ENCODE measurements at places on chromosomes 4 and X.

DNA sequence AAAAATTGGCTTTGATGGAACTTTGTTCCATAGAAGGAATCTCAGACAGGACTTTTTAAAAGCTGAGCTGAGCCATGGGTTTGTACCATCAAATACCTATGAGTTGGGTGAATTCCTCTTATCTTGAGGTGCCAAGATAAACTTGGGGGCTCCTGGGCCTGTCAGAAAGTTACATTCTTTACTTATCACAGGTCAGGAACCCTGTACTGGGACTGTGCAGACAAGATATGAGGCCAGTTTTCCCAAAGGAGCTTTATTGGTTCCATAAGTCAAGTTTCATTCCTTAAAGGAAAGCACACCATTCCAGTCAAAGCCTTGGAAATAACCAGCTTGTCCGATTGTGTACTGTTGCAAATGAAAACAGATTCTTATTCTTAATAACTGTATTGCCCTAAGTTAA lies 72.4 kb upstream of the PACRGL start:
- DNase-seq = no peak

- no peak for DNase-seq
These were observed 12.3 kb upstream of the REPS2 start for GRCh38 chrX:16934185-16934584.

- DNase-seq = no peak
These were observed 24.8 kb downstream of the IQSEC2 start for GRCh38 chrX:53256446-53257041.

- DNase-seq = no peak
These were observed 37.1 kb upstream of the STX18 start for GRCh38 chr4:4578981-4579380.

DNA sequence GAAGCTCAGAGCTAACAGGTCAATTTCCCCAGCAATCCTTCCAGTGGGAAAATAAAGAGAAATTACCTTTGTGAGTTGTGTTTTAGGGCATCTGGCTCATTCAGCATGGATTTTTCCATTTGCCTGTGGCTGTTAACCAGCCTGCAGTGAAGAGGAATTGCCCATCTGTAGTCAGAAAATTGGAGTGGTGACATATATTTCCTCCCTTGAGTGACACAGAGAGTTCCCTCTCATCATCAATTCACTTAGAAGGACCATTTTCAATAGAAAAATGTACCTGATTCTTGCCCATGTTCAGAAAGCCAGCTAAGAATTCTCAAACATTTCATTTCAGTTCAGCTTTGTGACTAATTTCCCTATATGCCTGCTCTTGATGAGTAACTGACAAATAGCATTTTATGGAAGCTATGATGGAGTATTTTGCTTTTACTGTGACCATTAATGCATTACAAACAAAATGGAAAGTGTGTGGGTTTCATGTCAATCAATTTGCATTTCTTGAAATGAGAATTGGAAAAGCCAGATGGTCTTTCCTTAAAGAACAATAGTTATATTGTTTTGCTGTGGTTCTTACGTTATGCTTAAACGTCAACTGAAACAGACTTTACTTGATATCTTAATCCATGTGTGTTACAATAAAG lies 155.8 kb downstream of the NWD2 start:
- no peak for DNase-seq

- no peak for DNase-seq
These were observed 51.8 kb upstream of the BCOR start for GRCh38 chrX:40149286-40150175.

GRCh38 chr4:7937006-7937405 lies 2.7 kb downstream of the AFAP1 start:
- DNase-seq = no peak

DNA sequence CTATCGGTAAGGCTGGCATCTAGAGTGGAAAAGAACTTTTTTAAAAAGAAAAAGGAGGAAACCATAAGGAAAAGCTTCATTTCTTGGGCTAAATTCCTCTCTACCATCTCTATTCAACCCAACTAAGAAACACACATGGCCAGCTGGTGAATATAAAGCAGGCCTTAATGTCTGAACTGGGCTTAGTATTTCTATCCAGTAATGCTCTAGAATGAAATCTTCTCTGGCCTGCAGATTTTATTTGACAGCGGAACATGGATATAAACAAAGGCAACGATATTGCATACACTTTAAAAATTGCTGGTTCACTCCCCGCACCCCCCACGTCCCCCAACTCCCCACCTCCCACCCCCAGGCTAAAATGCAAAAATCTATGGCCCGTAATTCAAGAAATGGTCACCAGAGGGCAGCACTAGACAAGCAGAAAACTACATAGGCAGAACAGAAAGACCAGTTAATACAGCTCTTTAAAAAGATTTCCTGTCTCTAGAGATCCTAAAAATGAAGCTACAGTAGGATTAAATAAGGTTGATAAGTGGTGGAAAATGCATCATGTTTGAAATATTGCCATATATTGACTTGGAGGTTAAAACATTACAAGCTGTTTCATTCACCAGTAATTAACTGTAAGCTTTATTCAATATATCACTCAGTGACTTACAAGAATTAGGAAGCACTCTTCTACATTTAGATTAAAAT lies 155.2 kb upstream of the GALNT7 start:
- no peak for DNase-seq

DNA sequence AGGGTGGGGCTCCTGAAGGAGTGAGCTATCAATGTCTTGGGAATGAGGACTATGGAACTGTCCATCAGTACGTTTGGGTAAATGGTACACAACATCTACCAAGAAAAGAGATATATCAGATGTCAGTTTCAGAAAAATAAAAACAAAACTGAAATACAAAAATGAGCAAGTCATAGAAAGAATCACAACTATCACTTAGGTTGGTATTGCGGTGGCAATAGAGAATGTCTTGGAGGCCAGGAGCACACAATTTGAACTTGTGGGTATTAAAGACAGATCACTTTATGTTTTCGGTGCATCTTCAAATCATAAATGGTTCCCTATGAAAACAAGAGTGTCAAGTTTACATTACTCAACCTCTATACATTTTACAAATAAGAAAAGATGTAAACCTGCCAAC lies 176.8 kb downstream of the CHM start:
- DNase-seq = no peak

DNA sequence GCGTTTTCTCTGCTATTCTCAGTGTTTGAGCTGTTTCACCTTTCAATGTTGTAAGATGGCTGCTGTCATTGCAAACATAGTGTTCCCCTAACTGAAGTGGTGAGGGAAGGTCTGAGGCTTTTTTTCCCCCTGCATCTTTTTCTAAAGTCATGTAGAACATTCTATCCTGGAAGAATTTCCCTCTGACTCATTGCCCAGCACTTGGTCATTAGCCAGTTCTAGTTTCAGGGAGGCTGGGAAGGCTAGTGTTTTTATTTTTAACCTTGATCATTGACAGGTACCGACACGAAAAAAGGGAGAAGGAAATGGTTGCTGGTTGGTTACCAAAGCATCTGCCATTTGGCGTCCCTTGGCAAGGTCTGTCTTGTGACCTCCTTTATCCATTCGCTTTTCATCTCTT lies 6.6 kb downstream of the LANCL3 start:
- DNase-seq = no peak

- no peak for DNase-seq
These were observed 6.0 kb upstream of the EFNB1 start for GRCh38 chrX:68822641-68823410.

- DNase-seq = peak; percentile 10
These were observed 165.8 kb downstream of the SHROOM4 start for GRCh38 chrX:50648156-50648555.

DNA sequence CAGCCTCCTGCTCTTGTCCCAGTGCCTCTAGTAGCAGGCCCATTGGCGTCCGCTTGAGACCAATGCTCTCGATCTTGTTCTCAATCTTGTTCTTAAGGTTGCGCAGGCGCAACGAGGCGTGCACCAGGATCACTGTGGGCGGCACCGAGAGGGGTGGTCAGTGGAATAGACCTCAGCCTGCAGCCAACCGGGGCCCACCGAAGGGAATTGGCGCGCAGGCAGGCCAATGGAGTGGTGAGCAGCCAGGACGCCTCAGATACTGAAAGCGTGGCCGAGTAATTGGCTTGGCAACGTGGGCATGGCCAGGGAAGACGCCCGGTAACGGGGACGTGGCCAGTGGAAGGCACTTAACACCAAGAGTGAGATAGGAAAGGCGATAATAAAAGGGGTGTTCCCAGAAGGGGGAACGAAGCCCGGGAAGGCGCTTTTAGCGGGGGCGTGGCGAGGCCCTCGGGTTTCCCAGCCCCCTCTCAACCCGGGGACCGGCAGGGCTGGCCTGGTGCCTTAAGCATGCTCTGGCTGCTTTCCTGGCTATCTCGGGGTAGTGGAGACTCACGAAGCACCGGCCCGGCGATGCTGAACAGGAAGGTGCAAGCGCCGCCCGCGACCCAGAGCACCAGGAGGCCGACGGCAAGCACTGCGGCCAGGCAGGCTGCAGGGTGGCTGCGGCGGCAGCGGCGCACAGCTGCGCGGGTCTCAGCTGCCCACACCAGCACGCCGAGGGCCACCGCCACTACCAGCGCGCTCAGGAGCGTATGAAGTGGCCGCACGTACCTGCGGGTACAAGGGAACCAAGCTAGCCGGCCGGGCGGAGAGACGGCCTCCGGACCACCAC lies 1.7 kb downstream of the PRAF2 start:
- DNase-seq = peak; percentile 46

DNA sequence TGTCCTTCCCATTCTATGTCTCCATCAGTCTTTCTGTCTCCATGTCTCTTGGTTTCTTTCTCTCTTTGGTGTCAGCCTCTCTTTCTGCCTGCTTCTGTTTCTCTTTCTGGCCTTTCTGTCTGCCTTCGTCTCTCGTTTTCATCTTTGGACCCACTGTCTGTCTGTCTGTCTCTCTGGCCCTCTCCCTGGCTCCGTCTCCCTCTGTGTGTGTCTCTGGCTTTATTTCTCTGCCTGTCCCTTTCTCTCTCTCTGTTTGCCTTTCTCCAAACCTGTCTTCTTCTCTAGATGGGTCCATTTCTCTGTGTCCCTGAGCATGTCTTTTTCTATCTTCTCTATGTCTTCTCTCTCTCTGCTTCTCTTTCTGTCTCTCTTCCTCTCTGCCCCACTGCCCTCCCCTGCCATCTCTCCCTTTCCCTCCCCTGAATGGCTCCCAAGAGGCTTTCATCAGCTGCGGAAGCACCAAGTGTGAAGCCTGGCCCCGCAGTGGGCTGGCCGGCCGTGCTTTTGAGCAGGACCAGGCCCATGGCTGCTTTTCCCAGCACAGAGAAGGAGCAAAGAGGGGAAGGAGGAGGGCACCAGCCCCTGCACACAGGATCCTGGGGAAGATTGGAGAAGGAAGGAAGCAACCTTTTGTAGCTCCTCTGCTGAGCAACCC lies 57.4 kb downstream of the PJA1 start:
- no peak for DNase-seq

DNA sequence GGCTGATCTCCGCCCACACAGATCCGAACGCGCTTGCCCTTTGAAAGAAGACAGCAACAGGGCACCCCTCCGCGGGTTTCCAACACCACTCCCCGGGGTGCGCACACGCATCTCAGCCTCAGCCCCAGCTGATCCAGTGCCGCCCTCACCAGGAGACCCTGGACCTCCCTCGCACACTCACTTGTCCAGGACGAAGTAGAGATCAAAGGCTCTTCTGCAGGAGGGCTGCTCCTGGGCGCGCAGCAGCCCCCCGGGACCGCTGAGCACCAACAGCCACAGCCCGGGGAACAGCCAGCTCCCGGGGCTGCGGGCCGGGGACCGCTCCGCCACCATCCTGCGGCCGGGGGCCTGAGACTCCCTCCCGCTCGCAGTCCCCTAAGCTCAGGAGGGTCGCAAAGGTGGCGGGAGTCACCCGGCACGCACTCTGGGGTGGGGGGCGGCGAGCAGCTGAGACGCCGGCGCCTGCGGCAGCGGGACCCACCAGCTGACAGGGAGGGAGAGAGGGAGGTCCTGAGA lies 743 bp downstream of the ANTXR2 start:
- DNase-seq = no peak

DNA sequence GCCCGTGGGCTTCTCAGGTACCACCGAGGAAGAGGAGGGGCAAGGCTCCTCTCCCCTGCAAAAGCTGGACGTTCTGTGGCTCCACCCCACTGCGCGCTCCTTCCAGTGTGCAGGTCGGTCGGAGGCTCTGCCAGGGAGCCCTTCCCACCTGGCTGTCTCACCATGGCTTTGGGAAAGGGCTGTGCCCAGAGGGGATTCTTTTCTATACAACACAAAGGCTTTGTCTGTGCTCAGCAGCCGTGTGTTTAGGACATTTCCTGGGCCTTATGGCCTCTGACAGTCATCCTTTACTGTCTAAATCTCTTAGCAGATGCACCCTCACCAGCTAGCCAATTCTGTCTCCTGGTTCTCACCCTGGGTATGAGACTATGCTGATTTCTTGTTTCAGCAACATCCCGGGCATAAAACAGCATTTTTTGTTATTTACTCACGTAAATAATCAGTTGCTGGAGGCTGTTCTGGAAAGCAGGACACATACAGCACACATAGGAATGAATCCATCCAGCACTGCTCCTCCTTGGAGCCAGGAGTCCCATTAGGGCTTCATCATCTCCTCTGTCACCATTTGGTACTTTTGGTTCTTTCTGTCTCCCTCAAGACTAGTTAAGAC lies 20.4 kb upstream of the ATXN3L start:
- DNase-seq = no peak

DNA sequence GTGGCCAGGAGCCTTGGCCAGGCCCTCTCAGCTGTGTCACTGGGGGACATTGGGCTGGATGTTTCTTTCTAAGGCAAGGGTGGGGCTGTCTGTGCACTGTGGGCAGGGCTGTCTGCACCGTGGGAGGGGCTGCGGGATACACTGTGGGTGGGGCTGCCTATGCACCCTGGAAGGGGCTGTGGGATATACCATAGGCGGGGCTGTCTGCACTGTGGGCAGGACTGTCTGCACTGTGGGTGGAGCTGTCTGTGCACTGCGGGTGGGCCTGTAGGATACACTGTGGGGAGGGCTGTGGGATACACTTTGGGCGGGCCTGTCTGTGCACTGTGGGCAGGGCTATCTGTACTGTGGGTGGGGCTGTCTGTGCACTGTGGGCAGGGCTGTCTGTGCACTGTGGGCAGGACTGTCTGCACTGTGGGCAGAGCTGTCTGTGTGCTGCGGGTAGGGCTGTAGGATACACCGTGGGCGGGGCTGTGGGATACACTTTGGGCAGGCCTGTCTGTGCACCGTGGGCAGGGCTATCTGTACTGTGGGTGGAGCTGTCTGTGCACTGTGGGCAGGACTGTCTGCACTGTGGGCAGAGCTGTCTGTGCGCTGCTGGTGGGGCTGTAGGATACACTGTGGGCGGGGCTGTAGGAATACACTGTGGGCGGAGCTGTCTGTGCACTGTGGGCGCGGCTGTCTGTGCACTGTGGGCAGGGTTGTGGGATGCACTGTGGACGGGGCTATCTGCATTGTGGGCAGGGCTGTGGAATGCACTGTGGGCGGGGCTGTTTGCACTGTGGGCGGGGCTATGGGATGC lies 31.1 kb downstream of the ACOX3 start:
- DNase-seq = no peak

- DNase-seq = no peak
These were observed 75.7 kb downstream of the ANXA3 start for GRCh38 chr4:78627046-78627965.

DNA sequence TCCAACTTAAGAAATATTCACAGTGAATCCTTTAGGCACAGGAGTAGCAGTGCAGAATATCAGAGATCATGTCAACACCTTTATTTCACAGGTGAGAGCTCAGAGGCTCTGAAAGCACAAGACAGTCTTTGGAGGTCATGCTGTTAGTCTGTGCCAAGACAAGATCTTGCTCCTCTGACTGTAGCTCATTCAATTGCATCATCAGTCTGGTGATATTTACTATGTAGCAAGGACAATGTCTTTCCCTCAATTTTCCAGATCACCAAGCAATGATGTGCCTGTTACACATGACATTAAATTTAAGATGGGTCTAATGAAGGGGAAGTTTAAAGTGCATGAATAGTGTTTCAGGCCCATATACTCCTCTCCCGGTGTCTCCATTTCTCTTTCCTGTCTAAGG lies 277.5 kb downstream of the IL15 start:
- DNase-seq = no peak

All from retinal pigment epithelial cell (primary cell).